Colonic mucosa (tissue), 4 donors: ENCODE measurements at places on chromosomes 4 and X. TPM values are rescaled to one million over a fixed set of nuclear protein-coding genes. Genes with fewer than 3 reads are reported as not detected.

- DNase-seq: no peak
These were observed 438.6 kb upstream of the EPHA5 start for GRCh38 chr4:66108898-66109297.

DNA sequence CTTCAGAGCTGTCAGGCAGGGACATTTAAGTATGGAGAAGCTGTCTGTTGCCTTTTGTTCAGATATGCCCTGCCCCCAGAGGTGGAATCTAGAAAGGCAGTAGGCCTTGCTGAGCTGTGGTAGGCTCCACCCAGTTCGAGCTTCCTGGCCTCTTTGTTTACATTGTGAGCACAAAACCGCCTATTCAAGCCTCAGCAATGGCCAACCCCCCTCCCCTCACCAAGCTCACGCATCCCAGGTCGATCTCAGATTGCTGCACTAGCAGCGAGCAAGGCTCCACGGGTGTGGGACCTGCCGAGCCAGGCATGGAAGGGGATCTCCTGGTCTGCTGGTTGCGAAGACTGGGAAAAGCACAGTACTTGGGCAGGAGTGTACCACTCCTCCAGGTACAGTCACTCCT is 59.3 kb downstream of the ZNF674 start:
- no peak for DNase-seq

DNA sequence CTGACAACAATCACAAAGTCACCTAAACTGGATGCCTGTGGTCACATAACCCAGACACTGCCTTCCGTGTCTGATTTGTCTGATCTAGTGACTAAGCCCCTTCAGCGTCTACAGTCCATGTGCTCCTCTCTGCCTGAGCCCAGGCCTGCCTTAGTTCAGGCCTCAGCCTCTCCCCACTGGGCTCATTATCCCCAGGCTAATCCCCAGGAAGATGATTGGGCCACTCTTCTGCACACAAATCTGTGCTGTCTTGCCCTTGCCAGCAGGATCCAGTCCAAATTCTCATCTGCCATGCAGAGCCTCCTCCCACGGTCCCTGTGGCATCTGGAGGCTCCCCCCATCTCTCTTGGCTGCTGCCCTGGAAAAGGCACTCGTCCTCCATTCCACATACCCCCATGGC is 96.5 kb downstream of the SLC2A9 start:
- DNase-seq: no peak

The PRKG2 gene
- 1.8 TPM for total RNA-seq

- no peak for DNase-seq
These were observed 634.6 kb upstream of the FTHL17 start for GRCh38 chrX:31706466-31706865.
